ENCODE measurements at places on chromosomes 12 and 14. TPM values are rescaled to one million over a fixed set of nuclear protein-coding genes. Genes with fewer than 3 reads are reported as not detected.

DNA sequence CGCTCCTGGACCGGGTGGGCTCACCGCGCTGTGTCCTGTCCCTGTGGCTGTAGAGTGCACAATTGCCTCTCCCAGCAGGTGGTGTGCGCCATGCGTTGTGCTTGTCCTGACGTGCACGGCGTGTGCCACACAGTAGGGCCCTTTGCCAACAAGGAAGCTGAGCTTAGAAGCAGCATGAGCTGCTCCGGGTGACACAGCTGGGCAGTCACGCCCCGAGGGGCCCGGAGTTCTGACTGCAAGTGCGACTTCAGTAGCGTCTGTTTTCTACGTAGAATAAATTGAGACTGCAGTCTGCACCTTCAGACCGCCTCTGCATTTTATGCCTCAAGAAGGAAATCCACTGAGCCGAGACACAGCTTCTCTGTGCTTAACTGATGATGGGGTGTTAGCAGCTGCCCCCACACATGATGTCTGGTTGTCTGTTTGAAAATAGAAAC is 81.6 kb downstream of the ADGRD1 start:
- DNase-seq: no peak

GRCh38 chr12:110330544-110330943 is 49.5 kb downstream of the ATP2A2 start:
- DNase-seq: no peak

DNA sequence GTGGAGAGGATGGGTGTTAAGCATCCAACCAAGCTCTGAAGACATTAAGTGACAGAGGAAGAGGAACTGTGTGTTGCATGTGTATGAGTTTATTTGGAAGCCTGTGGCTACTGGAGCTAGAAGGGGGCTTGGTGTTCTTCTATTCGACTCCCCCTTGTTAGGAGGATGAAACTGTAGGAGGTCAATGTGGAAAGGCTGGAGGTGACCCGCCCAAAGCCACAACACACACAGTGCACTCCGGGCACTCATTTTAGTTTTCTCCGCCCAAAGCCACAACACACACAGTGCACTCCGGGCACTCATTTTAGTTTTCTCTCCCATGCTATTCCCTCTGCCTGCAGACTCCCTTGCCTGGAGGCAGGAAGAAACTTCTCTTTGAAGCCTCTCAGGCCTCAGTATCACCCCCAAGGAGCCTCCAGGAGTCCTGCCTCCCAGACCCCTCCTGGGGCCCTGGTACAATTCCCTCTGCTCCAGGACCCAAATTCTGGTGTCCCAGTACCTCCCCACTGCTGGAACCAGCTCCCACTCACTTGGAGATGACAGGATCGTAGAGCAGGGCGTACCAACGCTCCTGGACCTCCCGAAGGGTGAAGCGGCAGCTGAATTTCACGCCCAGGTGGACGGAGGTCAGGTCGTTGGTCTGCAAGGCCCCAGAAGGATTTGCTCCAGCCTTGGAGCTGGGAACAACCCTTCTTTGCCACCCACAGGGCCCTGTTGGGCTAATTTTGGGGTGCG is 3.8 kb downstream of the MCRS1 start:
- DNase-seq: no peak

DNA sequence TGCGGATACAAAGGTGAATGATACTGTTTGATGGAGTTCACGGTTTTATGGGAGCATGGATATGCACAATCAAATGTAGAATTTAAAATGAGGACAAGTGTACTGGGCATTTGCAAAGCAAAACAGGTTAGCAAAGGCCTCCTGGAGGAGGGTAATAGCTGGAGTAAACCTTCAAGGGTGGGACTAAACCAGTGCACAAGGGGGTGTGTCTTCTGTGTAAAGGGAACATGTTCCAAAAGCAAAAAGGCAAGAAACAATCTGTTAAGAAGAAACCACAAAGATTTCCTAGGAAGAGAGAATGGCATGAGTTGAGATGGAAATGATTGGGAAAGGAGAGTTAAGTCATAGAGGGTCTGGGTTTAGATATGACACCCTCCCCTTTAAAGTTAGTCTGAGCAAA is 109.2 kb upstream of the SLCO1C1 start:
- DNase-seq: no peak

DNA sequence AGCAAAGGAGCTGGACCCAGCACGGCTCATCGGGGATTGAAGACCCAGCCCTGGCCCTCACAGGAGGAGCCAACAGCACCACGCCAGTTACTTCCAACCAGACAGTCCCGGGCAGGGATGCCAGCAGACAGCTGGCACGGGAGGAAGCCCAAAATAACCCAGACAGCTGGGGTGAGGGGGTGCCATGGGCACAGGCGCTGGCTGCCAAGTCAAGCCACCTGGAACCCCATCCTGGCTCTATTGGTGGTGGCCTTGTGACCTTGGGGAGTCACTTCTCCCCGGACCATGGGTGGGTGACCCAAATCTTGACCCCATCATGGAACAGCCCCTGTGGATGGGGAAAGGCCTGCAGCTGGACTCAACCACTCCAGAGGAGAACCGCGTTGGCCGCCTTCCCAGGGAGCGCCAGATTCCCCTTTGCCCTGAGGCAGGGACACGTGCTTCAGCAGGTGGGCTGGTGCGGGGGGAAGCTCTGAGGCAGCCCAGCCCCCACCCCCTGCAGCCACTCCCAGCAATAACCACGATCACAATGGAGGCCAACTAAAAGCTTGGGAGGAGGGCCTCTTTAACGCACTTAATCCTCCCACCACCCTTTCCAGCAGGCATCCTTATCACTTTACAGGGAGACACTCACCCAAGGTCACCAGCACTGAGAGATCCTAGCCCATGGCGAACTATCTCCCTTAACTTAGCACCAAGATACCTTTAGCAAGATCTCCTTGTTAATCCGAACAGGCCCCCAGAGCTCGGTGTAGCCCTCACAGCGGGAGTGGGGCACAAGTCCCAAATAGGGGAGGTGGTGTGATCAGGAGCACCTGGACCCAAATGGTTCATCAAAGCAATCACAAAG is 4.7 kb upstream of the RHOF start:
- DNase-seq: no peak

DNA sequence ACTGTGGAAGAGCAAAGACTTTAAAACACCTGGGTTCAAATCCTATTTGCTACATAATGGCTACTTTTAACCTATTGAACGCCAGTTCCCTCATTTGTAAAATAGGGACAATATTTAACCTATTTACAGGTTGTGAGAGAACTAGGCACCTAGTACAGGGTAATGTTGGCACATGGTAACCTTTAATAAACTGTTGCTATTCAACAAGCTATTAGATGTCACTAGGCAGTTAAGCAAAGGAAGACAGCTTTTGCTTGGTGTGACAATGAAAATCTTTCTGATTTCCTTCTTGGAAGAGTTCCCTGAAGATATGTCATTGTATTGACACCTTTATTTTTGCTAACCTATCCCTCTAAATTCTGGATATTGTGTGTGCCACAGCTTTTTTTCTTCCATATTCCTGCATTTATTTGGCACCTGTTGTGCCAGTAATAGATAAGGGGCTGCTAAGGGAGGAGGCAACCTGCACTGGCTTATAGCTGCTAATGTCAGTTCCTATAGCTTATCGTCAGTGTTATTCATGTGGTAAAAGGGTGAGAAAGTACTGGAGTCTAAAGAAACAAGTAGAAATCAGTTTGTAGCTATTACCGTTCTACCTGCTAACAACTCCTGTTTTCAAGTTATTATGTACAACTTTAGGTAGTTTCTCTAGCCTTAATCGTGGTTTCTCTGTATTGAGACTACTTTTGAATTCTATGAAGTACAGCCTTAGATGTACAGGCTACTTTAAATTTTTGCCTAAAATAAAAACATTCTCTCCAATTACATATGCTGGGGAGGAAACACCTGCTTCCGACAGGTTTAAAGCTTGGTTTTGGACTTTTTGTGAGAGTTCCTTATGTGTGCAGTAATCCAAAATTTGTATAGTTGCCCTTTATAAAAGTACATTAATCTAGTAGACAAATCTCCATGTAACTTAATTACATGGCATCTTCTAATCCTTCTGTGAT is 24.3 kb downstream of the HIF1A start:
- DNase-seq: no peak

DNA sequence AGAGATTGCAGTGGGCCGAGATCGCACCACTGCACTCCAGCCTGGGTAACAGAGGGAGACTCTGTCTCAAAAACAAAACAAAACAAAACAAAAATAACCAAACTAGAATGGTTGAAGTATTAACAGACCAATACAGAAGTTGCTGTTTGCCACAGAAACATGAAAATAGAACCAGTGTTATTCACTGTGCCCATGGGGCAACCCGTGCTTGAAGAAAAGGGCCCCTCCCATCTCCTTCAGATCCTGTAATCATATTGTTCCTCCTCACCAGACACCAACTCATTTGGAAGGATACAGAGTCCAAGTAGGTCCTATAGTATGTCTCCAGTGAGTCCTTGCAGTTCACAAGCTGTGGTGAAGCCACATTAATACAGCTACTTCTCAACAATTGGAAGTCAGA is 30.9 kb downstream of the SLC35F4 start:
- no peak for DNase-seq

DNA sequence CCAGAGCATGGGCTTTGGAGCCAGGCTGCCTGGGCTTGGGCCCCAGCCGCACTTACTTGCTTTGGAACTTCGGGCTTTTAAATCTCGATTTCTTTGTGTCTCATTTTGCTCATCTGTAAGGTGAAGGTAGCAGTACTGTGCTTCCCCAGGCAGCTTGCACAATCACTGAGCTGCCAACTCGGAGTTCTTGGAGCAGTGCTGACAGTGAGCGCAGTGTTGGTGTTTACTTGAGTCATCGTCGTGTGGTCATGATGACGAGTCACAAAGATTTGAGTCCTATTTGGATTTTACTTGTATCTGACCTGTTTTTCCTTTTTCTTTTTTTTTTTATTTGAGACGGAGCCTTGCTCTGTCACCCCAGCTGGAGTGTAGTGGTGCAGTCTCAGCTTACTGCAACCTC is 31.3 kb upstream of the ATF1 start:
- DNase-seq: no peak

DNA sequence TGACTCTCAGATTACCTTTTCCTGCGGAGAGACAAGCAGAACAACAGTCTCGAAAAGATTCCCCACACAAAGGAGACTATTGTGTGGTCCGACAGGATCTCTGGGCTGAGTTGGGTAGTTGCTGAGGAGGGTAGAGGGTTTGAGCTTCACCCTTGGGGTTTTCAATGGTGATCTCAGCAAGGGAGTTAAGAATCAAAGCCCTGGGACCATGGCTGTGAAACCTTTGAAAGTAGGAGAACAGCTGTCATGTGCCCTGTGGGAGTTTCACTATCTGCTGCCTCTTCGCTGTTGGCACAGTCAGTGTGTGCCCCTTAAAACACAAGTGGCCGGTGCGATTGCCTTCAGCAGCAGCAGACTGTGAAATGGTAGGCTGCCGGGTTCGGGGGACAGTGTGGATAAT is 14.2 kb upstream of the PLEK2 start:
- DNase-seq: no peak

DNA sequence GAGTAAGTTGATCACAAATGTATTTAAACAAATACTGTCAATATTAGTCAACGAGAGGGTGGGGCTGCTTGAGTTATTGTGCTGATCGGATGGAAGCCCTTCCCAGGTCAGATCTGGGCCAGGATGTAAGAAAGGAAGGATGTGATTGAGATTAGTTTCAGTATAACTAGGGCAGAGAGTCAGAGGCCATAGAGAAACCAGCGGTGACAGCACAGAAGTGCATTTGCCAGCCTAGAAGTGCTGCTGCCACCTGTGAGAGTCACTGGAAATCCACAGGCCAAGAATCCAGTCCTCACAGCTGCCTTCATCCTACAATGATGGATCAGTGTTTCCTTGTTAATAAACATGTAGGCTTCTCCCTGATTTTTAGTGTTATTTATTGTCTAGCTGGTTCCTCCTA is 9.8 kb upstream of the FERMT2 start:
- no peak for DNase-seq

Gene IL31
- not detected for total RNA-seq

Gene GPR84
- not detected for total RNA-seq
